Activated T-cell treated with anti-CD3 and anti-CD28 coated beads, Interleukin-2, amount 50 U/mL, for 1 hour (primary cell): ENCODE measurements at places on chromosomes 6 and 20.

DNA sequence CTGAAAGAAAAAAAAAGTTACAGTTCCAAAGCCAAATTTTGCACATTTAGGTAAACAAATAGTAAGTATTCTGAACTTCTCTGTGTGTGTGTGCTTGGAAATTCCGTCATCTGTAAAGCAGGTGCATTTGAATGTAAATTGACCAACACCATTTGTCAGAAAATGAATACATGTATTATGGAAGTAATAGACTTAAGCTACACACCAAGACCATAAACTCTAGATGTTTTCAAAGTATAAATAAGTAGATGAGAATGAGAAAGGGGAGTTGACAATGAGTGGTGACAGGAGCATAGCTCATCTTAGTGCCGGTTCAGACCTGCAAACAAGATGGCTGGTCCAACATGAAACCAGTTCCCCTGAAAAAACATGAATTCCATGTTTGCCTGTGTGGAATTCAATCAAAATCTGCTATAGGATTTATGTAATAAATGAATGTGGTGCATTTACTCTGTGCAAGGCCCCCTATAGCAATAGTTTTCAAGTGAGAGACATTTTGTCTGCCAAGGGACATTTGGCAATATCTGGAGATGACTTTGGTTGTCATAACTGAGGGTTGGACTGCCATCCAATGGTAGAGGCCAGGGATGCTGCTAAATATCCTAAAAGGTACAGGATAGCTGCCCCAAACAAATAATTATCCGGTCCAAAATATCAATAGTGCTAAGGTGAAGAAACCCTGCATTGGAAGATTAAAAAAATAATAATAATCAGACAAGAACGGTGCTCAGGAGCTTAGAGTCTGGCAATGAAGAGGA lies 11.0 kb upstream of the FILIP1 start:
- no peak for DNase-seq

DNA sequence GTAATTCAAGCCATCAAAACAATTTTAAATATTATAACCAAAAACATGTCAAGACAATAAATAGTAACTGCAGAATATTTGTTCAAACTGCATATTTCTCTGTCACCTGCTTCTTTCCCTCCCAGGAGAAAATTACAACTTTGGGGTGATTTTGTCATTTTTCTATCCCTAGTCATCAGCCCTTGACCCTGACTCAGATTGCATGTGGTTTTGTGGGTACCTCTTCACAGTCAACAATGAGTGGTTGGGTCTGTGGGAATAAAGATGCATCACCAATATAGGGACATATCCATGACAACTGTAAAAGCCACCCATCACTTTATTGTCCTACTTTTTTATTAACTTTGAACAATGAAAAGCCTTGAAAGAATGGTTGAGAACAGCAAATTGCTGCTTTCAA lies 7.3 kb downstream of the COL10A1 start:
- no peak for DNase-seq

DNA sequence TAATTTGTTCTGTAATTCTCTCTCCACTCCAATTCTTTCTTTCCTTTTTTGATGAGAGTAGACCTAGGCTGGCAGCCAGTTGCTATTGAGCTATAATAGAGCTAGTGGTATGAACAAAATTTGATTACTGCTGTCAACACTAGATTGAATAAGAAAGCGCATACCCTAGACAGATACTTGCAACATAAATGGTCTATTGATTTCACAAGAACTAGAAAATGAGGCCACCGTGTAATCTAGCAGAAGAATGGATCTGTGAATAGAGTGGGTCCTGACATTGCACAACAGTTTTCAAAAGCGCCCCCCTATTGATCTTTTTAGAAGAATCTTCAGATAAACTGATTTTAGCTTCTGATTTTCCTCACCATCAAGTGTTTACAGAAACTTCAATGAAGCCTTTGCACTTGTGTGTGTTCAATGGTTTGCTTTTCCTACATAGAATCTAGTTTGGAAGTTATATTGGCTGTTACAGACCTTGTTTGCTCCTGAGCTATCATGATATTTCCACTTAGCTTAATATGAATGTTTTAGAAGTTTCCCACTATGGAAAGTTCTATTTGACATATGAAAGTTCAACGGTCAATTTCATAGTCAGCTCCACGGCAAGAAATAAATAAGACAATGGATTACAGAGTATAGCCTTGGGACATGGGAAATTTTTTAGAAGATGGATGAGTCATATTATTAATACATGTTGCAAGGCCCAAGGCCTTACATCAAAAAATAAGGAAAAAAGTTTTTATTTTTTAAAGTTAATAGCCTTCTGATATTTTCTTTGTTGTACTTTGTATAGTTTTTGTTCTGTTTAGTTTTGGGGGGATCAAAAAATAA lies 55.6 kb downstream of the UTRN start:
- no peak for DNase-seq

- DNase-seq, result no peak
These were observed 628 bp downstream of the SLC35B2 start for GRCh38 chr6:44256775-44257024.

GRCh38 chr20:19823216-19823615 lies 65.2 kb downstream of the RIN2 start:
- DNase-seq, result no peak
